ENCODE measurements at places on chromosomes 11 and 22.

DNA sequence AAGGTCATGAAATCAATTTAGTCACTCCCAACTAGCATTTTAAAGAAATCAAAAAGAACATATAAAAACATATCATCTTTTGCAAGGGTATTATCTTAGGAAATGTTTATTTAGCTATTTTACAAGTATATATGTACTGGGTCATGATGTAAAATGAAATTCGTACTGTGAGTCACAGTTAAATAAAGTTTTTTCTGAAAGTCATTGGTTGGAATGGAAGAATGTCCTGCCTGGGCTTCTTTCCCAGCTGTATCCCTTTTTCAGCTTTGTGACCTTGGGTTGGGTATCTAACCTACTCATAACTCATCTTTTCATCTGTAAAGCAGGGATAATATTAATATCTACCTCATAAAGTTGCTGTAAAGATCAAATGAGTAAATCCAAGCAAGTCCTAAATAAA, 15.7 kb downstream of the FDX1 start:
- no peak for DNase-seq

DNA sequence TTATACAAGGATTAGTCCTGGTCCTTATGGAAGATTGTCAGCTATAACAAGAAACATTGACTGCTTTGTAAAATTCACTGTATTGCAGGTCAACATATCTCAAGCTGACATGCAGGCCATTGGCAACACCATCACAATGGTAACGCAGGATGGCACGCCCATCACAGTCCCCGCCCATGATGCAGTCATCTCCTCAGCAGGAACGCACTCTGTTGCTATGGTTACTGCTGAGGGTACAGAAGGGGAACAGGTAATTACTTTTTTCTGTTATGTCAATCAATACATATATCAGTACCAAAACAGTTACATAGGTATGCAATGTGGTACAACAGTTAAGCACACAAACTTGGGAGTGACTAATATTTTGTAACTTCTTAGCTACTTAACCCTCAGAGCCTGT, 55.3 kb downstream of the ZNF143 start:
- peak; percentile 87 for DNase-seq

- DNase-seq: no peak
Observed at GRCh38 chr11:15929371-15929901, 426.9 kb downstream of the SOX6 start.

- no peak for DNase-seq
Observed at GRCh38 chr11:16790486-16791190, 52.2 kb downstream of the C11orf58 start.

DNA sequence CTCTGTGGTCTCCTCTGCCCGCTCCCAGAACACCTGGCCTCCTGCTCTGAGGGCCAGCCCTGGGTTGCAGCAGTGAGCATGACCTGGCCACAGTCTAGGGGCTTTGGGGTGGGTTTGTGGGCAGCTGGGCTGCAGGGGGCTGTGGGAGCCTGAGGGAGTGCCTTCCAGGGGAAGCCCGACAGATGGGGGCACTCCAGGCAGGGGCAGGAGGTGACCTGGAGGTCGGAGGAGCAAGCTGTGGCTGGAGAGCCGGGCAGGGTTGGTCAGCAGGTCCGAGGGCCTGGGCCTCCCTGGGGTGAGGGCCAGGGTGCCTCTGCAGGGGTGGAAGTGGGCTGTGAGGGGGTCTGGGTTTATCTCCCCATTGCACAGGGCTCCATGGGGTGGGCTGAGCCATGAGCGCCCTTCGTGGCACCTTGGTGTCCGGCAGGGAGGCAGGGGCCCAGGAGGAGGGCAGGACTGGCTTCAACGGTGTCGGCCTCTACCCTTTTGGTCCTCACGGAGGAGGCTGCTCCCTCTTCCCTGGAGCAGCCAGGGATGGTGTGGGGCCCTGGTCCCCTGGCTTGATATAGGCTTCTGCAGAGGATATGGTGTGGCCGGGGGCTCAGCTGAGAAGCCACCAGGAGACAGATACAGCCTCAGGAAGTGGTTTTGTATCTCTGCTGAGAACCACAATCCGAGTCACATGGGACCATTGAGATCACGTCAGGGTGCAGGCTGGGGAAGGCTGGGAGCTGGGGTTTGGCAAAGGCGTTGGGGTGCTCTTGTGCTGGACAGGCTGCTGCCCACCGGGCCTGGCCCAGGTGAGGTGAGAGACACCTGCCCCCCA, 22.3 kb downstream of the KCNQ1 start:
- no peak for DNase-seq

DNA sequence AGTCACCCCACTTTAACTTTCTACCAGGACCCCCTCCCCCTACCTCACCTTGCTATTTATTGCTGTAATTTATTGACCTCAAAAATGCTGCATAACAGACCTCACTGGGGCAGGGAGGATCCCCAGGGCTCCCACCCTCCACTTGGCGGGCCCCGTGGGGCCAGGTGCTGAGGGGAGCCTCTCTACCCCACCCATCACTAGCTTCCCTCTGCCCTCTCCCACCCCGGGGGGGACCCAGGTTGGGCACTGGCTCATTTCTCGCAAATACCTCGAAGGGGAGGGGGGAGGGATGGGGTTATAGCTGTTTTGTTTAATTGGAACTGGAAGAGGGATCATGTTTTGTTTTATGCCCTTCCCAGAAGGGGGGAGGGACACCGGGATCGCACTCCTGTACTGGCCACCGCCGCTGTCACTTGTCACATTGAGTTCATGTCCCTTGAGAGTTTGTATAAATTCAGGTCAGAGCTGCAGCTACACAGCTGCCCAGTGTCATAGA, 16.3 kb upstream of the TMEM191C start:
- DNase-seq: no peak

DNA sequence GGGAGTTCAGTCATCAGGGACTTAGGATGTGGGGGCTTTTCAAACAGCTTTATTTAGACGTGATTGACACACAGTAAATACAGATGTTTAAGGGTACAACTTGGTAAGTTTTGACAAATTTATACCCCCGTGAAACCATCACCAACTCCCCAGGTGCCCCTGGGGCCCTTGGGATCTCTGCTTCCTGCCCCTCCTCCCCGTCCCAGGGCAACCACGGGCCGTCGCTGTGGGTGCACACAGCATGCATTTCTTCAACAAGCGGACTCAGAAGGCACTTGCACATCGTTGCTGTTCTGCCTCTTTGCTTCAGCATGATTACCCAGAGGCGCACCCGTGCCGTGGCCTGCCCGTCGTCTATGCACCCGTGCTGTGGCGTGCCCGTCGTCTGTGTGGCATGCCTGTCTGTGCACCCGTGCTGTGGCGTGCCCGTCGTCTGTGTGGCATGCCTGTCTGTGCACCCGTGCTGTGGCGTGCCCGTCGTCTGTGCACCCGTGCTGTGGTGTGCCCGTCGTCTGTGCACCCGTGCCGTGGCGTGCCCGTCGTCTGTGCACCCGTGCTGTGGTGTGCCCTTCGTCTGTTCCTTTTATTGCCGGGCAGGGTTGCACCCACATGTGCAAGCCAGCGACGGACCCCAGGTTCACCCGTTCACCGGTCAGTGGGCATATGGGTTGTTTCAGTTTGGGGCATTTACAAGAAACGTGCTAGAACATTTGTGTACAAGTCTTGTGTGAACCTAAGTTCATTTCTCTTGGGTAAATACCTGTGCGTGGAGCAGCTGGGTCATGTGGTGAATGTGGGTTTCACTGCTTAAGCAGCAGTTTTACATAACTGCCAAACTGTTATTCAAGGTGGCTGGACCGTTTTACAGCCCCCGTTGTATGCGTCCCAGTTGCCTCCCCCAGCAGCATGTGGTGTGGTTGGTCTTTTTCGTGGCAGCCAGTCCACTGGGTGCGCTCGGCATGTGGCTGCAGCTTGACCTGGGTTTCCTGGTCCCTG, 8.3 kb downstream of the CD81 start:
- DNase-seq: no peak

GRCh38 chr22:38724926-38725571, 19.3 kb downstream of the GTPBP1 start:
- peak; percentile 54 for DNase-seq

GRCh38 chr11:61123775-61124571, 21.7 kb downstream of the CD5 start:
- no peak for DNase-seq

DNA sequence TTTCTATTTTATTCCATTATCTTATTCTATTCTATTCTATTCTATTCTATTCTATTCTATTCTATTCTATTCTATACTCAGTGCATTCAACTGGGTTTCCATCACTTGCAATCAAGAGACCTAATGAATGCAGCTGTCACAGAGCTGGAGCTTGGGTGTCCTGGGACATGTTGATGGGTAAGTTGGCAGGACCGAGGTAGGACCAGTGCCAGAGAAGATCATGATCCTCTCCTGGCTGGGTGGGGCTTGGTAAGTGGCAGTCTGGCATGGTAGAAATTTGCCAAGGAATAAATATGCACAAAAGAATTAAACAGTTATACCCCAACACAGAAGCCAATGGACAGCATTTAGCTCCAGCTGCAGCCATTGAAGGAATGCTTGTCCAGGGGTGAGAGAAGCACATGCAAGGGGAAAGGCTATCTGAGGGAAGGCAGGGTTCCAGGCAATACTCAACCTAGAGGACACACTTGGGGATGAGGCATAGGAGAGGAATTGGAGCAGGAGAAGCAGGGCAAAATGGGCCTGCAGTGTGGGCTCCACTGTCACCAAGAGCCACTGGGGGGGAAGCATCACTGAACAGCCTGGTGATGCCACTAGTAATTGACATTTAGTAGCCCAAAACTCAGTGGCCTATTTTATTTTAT, 97.0 kb upstream of the CD82 start:
- no peak for DNase-seq

DNA sequence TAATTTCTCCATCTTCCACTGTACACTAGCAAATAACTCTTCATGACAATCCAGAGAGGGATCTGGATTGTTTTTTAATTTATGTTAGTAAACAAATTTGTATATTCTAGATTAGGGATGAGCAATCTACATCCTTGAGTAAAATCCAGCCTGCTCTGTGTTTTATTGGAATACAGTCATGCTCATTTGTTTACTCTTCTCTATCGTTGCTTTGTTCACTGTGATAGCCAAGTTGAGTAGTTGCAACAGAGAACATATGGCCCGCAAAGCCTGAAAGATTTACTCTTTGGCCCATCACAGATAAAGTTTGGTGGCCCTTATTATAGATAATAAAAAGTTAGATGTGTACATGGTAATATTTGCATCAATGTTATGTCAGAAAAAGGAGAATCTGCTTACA, 6.2 kb upstream of the BLID start:
- no peak for DNase-seq

- DNase-seq: no peak
Observed at GRCh38 chr11:134857035-134857434, 445.0 kb upstream of the B3GAT1 start.

- no peak for DNase-seq
Observed at GRCh38 chr22:38835888-38836301, 7.9 kb downstream of the NPTXR start.

DNA sequence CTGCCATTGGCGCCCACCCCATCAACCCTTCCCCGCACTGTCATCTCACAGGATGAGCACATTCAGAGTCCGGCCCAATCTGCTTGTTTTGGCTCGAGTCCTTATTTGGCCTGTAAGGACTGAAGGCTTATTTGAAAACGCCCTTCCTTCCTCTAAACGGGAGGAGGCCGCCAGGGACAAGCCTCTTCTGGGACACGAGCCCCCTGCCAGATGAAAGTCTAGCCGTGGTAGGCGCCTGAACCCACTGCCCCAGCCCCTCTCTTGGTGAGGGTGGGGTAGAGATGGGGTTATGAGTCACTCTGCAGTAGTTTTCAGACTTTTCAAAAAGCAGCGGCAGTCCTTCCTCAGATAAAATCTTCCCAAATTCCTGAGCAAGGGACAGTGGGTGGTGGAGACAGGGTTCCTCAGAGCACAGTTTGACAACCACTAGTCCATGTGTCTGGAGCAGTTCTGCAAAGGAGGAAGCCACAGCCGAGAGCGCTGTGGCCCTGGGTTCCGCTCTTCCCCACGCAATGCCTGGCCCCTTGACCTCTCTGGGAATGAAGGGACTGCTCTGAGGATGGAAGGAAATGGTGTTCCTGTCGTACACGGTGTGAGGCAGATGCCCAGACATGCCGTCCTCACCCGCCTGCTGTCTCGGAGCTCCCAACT, 57.0 kb downstream of the MYH9 start:
- DNase-seq: no peak

- no peak for DNase-seq
Observed at GRCh38 chr11:105204636-105205035, 65.1 kb upstream of the CARD18 start.

- DNase-seq: peak; percentile 78
Observed at GRCh38 chr22:40637183-40638150, 948 bp upstream of the MRTFA start.

GRCh38 chr22:37569009-37569920, 9.0 kb downstream of the CDC42EP1 start:
- DNase-seq: no peak

DNA sequence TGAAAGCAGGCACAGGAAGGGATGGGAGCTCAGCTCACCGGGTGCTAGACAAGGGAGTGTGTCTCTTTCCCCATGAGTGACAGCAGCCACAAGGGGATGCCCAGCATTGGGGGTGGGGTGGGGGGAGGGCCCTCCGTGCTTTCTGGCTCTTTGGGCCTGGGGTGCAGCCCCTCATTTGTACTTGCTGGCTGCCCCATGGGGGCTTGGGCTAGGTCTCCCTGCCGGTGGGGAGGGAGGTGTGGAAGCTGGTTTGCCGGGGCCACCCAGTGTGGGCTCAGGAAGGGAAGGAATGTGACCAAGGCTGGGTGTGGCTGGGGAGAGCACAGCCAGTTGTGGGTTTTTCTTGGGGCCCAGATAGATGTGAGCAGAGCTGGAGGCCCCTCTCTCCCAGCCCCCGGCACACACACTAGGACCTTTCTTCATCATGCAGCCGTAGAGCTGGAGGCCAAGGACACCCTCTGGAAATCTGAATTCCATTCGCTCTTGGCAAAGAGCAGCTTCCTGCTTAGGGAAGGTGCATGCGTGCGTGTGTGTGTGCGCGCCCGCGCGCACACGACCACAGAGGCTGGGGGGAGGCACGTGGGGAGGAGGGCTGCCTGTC, 25.8 kb downstream of the KCNQ1OT1 start:
- DNase-seq: no peak

DNA sequence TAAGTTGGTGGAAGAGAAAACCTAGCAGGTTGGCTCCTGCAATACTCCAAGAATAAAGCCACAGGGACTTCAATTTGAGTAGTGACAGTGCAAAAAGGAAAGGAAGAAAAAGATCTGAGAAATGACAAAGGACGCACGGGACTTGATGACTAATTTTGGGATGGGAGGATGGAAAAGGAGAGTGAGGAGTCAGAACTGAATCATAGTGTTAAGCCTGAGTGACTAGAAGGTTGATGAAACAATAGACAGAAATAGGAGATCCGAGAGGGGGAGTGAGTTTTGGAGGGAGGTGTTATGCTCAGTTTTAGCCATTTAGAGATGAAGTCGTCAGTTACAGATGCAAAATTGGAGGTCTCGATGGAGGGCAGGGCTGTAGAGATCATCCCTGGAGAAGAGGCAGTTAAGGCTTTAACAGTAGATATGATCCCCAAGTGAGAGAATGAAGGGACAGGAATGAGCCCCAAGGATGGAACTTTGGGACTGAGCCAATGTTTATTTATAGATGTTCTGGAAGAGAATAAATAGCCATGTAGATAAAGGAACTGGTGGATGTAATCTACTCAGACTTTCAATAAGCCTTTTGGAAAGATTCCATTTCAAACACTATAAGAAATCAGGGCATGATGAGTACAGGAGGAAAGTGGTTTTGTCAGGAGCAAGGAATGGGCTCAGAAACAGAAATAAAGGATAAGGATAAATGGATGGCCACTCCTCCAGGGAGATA, 108.9 kb upstream of the NCAM1 start:
- no peak for DNase-seq

Measured in NCI-H69 (cell line).